ENCODE measurements at places on chromosomes 1 and 21.

DNA sequence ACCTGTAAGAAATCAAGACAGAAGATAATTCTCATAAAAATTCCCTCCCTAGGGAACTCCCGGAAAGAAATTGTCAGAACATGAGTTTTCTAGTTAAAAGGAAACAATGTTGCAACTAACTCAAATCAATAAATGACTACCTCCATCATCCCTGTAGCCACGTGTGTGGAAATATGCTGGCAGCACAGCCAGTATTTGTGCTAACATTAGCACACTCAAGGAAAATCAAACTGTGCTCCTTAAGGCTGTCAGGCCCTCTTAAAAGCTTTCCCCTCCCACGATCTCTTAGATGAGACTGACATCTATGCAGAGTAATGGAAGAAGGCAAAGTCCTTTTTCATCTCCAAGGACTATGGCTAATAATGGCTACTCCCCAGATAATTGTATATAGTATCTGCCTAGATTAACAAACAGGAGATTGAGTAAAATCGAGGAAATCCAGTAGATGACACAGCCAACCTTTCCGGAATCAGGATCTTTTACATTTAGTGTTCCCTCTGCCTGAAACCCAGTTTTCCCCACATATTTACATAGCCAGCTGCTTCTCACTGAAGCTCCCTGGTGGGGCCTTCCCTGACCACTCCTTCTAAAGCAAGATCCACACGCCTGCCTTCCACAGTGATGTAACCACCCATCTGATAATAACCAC is 50.9 kb upstream of the NR5A2 start:
- no peak for DNase-seq

DNA sequence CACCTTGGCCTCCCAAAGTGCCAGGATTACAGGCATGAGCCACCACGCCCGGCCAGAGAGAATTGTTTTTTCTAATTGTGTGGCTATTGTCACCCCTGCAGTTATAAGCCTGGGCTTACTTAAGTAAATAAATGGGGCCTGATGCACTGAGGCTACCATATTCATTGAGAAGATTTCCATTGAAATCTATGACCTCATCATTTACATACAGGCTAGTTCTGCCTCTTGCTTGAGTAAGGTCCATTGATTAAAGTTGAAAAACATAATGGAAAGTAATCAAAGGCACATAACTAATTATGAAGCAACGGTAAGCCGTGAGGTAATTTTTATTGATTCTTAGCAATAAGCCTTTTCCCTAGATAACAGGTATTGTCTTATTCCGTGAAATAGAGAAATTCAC is 788.9 kb downstream of the ADGRL2 start:
- no peak for DNase-seq

- no peak for DNase-seq
These were observed 10.7 kb downstream of the LYPLAL1 start for GRCh38 chr1:219184337-219184736.

- no peak for DNase-seq
These were observed 62.8 kb downstream of the SAMSN1 start for GRCh38 chr21:14483296-14483695.

DNA sequence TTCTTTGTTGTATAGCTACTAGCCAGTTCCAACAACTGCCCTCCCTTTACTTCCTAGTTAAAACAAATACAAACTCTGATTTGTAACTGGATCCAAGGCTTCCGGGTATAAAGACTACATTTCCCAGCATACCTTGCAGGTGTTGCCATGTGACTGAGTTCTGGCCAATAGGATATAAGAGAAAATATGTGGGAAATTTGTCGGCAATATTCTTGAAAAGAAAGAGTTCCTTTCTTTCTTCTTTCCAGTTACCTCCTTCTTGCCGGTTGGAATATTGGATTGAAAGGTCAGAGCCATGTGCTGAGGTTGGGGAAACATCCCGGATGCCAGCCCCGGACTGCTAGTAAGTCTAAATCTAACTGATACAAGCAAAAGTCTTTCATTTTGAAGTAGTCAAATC is 23.0 kb upstream of the ZBTB40 start:
- no peak for DNase-seq

DNA sequence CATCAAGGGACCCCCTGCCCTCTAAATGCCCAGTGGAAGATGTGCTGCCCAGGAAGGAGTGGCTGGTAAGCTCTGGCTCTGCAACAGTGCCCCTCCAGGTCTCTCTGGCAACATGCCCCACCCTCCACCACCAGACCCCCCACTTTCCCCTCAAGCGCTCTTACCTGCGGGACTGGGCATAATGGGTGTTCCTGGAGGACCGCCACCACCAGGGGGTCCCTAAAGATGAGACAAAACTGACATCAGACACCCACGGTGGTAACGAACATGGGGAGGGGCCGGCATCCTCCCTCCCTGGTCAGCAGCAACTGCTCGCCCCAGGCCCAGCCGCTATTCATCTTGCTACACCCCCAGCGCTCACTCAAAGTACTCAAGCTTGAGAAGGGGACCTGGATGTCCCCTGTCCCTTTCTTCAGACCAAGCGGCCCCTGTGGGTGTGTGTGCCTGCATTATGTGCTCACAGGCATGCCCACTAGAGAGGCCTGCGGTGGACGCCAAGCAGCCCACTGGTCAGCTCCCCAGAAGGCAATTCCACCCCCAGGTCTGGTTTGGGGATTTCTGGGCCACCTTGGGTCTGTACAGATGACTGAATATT is 40.9 kb downstream of the MRPL37 start:
- no peak for DNase-seq
